Small intestine (tissue), 16 donors: ENCODE measurements at places on chromosomes 2 and 18. TPM values are rescaled to one million over a fixed set of nuclear protein-coding genes. Genes with fewer than 3 reads are reported as not detected.

DNA sequence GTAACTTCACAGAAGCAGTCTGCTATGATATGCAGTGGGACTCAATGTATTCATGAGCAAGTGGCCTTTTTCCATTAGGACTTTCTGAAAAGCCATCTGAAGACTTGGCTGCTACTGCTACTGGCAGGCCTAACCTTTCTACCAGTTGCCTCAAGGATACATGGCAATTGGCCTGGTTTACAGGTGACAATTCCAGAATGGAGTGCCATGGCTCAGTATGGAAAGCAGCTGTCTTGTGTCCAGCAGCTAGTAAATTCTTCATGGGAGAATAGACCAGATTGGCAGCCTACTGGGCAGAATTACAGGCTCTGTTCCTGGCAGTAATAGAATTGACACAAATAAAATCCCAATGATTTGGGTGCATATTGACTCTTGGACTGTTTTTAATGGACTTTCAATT lies 12.6 kb upstream of the TMX3 start:
- no peaks in the 10 kb centered on the region for H3K4me1 ChIP-seq
- H3K4me3 ChIP-seq, result no peak overlapping the region
- no peaks in the 10 kb centered on the region for H3K36me3 ChIP-seq
- H3K27me3 ChIP-seq, result no peaks in the 10 kb centered on the region
- H3K27ac ChIP-seq, result no peak overlapping the region

Gene HAAO
- 147 TPM for polyA plus RNA-seq

DNA sequence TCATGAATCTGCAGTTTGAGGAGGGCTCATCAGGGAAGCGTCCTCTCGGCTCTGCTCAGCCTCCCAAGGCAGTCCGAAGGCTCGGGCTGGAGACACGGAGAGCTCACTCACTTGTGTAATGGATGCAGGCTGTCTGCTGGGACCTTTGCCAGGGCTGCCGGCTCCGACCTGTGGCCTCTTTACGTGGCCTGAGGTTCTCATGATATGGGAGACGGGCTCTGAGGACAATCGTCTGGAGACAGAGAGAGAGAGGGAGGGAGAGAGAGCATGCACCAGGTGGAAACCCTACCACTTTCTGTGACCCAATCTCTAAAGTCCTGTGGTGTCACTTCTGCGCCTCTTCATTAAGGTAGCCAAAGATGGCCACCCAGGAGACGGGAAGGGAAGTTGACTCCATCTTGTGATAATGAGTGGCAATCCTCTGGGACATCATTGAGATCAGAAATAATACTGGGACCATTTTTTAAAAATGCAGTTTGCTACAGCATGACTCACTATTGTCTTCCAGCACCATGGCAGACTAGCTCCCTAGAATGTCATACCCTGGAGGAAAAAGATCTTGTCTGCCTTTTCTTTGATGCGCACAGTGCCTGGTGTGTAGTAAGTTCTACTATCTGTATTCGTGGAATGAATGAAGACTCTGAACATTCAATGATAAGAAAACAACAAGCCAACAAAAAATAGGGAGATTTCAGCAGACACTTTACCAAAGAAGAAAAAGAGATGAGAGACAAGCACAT lies 60.2 kb downstream of the CD8B2 start:
- H3K4me3 ChIP-seq, result no peak overlapping the region
- no peaks in the 10 kb centered on the region for H3K4me1 ChIP-seq
- H3K27ac ChIP-seq, result no peak overlapping the region
- no peaks in the 10 kb centered on the region for H3K36me3 ChIP-seq
- H3K27me3 ChIP-seq, result no peaks in the 10 kb centered on the region

- H3K4me3 ChIP-seq, result no peak overlapping the region
- no peak for DNase-seq
- peaks cover 2% of the 10 kb centered on the region for H3K27me3 ChIP-seq
- H3K36me3 ChIP-seq, result no peaks in the 10 kb centered on the region
These were observed 223.7 kb downstream of the ACKR3 start for GRCh38 chr2:236793023-236794011.

- H3K4me1 ChIP-seq, result no peaks in the 10 kb centered on the region
- no peaks in the 10 kb centered on the region for H3K27me3 ChIP-seq
- H3K4me3 ChIP-seq, result no peak overlapping the region
- H3K27ac ChIP-seq, result no peak overlapping the region
- no peaks in the 10 kb centered on the region for H3K36me3 ChIP-seq
- DNase-seq, result no peak
These were observed 66.1 kb downstream of the MARCO start for GRCh38 chr2:119008108-119008507.
